Stimulated activated CD8-positive, alpha-beta memory T cell treated with anti-CD3 and anti-CD28 coated beads, Interleukin-15, amount 100 ng/mL, for 24 hours (primary cell): ENCODE measurements at places on chromosomes 2 and 18.

DNA sequence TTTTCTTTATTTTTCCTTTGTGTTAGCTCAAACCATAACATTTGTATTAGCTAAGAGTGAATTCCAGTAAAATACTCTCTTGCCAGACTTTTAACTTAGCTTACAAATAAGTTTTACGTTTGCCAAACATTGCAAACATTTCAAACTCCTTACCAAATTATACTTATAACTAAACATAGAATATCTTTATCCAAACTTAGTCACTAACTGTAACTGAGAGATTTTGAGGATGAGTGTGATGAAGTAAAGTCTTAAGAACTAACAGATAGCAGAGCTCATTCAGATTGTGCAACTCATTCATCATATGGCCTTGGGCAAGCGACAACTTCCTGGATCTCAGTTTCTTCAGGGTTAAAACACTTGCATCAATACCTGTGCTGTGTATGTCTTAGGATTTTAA is 533.7 kb downstream of the TDRD15 start:
- DNase-seq: no peak

GRCh38 chr2:56244911-56245530 is 61.2 kb downstream of the CCDC85A start:
- DNase-seq: no peak

GRCh38 chr2:127722807-127723206 is 21.5 kb downstream of the SFT2D3 start:
- no peak for DNase-seq

- DNase-seq: no peak
Observed at GRCh38 chr2:161606327-161606726, 17.9 kb upstream of the SLC4A10 start.

GRCh38 chr2:144580521-144581161 is 60.7 kb upstream of the ZEB2 start:
- DNase-seq: no peak

DNA sequence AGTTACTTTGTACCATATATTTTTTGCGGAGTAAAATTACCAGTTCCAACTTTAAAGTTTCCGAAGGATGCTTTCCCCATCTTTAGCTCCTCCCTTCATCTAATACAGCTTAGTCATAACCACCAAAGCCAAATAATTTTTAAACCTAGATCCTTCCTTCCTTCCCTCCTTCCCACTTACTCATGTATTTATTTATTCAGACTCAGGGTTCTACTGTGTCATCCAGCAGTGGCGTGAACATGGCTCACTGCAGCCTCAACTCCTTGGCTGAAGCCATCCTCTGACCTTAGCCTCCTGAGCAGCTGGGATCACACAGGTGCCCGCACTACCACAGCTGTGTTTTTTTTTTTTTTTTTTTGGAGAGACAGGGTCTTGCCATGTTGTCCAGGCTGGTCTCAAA is 4.4 kb downstream of the LPIN2 start:
- no peak for DNase-seq

GRCh38 chr18:67451960-67452359 is 64.6 kb downstream of the DSEL start:
- DNase-seq: no peak

DNA sequence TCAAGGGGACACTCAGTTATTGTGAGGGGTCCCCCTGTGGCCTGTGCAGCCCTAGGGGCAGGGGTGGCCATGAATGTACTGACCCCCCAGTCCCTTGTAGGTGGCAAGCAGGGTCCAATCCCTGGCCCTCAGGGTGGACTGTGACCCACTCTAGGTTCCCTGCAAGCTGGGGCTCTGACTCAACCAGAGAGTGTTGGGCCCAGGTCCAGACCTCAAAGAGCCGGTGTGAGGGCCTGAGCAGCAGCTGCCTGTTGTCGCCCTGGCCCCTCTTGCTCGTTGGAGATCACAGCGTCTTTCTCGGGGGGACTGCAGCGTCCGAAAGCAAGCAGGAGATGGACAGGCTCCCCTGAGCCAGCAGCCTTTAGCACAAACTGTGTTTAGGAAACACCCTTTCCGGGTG is 66.8 kb upstream of the ATG16L1 start:
- DNase-seq: no peak

DNA sequence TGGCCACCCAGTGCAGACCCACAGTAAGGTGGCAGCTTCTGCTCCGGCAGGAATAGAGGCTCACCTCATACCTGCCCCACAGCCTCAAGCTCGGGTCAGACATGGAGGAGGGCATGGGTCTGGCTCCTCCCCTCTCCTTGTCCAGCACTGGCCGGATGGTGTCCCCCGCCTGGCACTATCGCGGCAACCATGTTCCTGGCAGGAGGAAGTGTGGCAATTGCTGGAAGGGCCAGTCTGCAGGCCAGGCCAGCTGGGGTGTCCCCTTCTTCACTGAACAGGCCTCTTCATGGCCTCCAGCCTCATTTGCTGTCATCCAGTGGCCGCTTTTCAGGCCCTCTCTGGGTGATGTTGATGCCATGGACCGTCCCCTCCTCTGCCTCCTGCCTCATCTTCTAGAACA is 41.4 kb upstream of the SMAD7 start:
- DNase-seq: no peak

DNA sequence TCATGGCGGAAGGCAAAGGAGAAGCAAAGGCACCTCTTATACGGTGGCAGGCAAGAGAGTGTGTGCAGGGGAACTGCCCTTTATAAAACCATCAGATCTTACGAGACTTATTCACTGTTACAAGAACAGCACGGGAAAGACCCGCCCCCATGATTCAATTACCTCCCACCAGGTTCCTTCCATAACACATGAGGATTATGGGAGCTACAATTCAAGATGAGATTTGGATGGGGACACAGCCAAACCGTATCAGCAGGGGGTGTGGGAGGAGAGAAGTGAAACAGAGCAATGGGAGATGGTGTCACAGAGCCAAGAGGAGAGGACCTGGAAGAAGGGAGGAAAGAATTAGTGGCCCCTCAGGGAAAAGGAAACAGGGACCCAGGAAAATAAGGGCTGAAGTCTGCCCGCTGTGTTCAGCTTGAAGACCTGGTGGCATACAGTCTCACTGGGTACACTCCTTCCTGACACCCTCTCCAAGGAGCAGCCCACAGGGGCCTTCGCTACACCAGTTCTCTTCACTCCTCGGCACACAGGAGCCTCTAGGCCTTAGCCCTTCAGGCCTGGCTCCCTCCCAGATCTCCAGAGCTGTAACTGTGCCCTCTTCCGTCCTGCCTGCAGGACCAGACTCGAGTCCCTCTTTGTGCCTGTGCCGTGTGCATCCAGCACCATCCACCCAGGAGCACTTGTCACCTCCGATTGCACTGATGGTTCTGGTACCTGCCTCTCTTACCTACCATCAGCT is 262.1 kb downstream of the EIPR1 start:
- no peak for DNase-seq

DNA sequence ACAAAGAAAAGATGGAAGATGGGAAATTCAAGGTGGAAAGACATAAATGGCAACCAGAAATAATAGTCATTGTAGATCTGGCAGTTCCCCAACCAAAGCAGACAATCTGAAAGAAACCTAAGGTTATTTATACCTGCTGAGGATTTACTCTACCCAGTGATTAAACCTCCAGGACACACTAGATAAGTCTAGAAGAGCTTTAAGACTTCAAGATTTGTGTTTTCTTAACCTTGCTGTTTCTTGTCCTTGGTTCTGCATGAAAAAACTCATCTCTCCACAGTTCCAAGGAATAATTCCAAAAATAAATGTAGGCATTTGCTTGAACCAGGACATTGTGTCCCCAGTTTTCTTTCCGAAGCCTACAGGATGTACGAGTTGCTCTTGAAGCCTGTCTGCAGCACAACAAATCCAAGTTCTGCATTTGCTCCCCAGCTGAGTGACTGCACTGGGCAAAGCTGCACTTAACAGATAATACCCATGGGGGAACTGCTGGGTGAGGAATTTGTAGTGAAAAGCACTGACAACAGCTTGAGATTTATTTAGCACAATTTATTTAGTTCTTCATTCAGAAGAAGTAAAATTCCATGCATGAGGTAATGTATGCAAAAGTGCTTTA is 19.8 kb downstream of the DTNA start:
- no peak for DNase-seq

GRCh38 chr2:121004950-121005349 is 269.3 kb downstream of the GLI2 start:
- DNase-seq: no peak

- no peak for DNase-seq
Observed at GRCh38 chr2:204114295-204115136, 178.0 kb downstream of the ICOS start.

GRCh38 chr2:61700464-61700863 is 153.4 kb downstream of the FAM161A start:
- DNase-seq: no peak

DNA sequence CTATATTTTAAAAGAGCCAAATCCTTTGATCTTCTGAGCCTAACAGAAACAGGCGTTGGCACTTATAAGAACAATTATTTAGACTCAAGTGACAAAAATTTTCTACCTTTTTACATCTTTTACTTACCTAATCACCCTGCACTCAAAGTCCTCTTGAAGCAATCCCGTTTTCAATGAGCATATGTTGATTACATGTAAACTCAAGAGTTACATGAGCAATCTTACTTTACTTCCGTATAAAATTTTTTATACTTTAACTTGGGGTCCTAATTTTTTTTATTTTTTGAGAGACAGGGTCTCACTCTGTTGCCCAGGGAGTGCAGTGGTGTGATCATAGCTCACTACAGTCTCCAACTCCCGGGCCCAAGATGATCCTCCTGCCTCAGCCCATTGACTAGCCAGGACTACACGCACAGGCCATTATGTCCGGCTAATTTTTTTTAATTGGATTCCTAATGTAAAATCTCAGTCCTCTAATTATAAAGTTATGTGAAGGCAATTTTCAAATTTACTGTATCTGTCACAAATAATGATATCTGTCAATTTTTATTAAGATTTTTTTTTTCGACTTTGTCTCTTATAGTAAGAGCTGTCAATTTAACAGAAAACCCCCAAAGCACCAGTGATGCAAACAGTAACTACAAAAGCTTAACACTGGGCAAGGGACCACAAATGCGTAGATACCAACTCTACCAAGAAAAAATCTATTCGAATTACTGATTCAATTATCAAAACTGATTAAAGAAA is 19.1 kb upstream of the STPG4 start:
- no peak for DNase-seq

DNA sequence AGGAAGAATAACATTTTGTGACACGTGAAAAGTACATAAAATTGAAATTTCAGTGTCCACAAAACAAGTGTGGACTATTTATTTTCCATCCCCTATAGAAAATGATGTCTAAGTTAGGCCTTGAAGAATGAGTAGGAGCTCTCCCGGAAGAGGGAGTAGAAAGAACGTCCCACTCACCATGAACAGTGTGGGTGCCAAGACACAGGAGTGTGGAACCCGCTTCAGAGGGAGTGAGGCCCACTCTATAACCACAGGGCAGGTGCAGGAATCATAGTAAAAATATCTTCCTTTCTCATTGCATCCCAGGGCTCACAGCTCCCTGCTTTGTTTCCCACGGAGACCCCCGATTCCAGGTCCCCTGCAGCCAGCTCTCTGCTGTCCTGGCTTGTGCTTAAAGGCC is 5.2 kb downstream of the KCNF1 start:
- no peak for DNase-seq

DNA sequence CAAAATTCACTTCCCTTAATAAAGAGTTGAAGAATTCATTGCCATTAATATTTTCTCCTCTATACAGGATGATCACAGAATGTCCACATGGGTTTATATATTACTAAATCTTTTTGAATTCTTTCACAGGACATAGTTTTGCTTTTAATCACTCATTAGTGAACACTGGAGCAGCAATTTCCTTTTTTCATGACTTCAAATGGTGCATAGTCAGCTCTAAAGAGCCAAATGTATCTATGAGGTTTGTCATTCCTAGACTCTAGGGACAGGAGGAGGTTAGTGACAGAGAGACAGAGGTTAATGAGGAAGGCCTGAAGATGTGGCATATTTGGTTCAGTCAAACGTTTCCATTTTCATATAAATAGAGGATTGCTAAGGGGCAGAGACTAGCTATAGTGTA is 111.8 kb downstream of the FSHR start:
- no peak for DNase-seq

DNA sequence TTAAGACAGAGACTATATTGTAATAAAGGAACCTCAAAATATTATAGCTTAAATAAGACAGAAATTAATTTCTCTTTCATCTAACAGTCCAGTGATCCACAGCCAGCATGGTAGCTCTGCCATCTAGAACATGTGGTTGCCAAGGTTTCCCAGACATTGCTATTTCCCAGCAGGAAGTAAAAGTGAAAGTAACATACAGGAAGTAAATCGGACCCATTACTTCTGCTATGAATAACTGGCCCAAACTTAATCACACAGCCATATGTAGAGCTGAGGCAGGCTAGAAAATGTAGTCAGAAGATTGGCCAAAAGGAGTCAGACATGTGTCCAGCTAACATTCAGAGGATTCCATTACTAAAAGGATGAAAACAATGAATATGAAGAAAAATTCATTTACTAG is 71.0 kb downstream of the NOL4 start:
- no peak for DNase-seq

DNA sequence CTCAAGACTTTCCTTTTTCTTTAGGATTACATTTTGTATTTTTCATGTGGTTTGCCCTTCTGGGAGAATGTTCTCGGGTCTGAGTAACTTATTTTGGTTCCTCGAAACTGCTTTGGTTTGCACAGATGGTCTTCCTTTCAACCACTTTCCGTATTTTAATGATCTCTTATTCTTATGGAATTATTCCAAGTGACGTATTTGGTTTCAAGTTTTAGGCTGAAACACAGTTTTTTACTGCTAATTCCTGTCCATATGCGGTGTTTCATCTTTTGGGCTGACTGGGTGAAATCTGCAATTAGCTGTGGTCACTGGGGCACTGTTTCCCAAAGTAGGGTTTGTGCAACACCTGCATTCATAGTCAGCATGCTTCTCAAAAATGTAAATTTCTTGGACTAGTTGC is 122.7 kb downstream of the CAPN13 start:
- no peak for DNase-seq

DNA sequence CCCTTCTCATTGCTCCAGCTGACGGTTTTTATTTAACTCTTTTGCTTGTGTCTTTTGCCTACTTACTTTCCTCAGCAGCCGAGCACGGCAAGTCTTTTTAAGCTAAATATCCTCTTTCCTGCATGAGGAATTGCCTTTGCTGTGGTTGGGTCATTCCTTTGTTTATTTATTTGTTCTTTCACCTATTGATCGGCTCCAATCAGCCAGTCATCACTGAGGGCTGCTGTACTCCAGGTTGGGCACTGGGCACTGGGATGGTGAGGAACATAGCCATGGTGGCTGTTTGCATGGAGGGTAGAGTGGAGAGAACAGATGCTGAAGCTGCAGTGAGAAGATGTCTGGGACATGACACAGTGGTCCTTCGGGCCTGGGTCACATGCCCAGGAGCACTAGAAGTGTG is 105.2 kb downstream of the CTIF start:
- no peak for DNase-seq

GRCh38 chr2:58186501-58186900 is 54.6 kb downstream of the FANCL start:
- no peak for DNase-seq
